Calu3 (cell line): ENCODE measurements at places on chromosomes 11 and 22. TPM values are rescaled to one million over a fixed set of nuclear protein-coding genes. Genes with fewer than 3 reads are reported as not detected.

Gene SCN2B
- total RNA-seq = not detected in 2 replicates

Gene MUC5AC
- 51.2 and 145 TPM in 2 replicates for total RNA-seq

- peak; percentile 48 for DNase-seq
Observed at GRCh38 chr11:62108017-62108750, 15.6 kb upstream of the INCENP start.

Gene BARX2
- total RNA-seq = 41.6 and 42.9 TPM in 2 replicates

GRCh38 chr22:26503758-26504157 lies 8.5 kb downstream of the TFIP11 start:
- DNase-seq = no peak

- no peak for DNase-seq
Observed at GRCh38 chr11:111305876-111306275, 7.5 kb downstream of the POU2AF3 start.

Gene SAA4
- 2.6 and 7.2 TPM in 2 replicates for total RNA-seq

GRCh38 chr11:107957109-107957588 lies 28.9 kb downstream of the RAB39A start:
- DNase-seq = no peak

Gene MFNG
- 19.0 and 22.1 TPM in 2 replicates for total RNA-seq

DNA sequence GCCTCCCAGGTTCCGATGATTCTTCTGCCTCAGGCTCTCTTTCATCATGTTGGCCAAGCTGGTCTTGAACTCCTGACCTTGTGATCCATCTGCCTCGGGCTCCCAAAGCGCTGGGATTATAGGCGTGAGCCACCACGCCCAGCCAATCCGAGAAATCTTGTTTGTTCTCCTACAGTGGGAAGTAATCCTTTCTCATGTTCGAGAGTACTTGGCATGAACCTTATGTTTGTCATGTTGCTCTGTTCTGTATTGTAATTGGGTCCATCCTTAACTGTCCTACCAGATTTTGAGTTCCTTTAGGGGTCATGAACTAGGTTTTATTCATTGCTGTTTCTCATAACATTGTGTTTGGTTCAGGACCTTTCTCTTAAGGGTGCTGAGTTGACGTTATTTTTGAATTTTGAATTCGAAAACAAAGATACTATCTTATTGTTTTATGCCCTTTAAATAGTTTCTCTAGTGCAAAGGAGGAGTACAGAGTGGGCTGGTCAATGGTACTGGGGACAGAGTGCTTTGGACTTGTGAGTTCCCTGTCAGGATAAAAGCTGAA lies 113.4 kb upstream of the RRM1 start:
- DNase-seq = no peak

DNA sequence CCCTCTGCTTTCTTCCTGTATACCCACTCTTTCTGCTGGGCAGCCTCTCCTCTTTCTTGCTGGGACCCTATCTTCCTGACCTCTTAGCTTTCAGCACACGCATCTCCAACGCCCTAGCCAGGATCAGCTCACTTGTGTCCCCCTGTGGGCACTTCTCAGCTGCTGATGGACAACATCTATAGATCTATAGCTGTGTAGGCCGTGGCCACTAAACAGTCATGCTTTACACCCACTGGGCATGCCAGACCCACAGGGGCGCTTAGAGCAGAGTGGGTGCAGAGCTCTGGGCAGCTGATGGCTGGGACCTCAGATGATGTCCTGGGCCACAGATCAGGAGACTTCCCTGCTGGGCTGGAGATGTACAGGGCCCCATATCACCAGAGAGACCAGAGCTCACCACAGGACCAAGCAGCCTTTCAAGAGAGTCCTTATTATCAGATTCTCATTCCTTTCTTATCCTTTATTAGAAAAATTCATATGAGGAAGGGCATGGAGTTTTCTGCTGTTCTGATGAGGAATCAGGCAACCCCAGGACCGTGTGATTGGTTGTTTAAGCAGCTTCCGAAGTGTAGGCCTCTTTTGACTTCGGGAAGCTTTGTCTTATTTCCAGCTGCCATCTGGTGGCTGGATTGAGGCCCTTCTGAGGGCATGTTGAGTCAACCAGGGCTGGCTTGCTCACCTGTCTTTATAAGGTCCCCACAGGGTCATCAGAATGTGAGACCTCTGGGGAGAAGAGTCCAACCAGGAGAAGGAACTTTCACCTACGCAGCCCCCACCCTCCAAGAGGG lies 60.5 kb downstream of the OSBP2 start:
- DNase-seq = peak; percentile 68

Gene IGHMBP2
- total RNA-seq = 27.6 and 32.4 TPM in 2 replicates

- peak; percentile 39 for DNase-seq
Observed at GRCh38 chr11:64298966-64299846, 952 bp upstream of the CATSPERZ start.

DNA sequence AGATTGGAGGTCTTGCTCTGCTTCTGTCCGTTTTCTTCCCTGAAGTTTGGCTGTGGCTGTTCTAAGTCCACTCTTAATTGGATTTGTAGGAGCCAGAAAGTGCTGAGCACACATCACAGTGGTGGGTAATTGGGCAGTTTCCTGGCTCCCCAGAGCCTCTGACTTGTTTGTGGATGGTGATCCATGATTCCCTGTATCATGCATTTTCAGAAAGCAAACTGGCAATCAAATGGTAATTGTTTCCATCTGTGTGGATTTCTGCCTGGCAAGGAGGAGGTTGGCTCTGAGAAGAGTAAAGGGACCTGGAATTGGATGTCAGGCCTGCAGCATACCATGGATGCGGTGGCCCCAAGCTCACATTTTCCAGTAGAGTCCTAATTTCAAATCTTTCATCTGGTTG lies 49.5 kb downstream of the PPFIBP2 start:
- no peak for DNase-seq

- no peak for DNase-seq
Observed at GRCh38 chr11:35876786-35877185, 67.1 kb upstream of the LDLRAD3 start.

Gene CASP5
- total RNA-seq = not detected in 2 replicates
